ENCODE measurements at places on chromosomes 3 and 15.
A peak's percentile ranks its signal among the peaks of the same experiment; 100 is the strongest.

DNA sequence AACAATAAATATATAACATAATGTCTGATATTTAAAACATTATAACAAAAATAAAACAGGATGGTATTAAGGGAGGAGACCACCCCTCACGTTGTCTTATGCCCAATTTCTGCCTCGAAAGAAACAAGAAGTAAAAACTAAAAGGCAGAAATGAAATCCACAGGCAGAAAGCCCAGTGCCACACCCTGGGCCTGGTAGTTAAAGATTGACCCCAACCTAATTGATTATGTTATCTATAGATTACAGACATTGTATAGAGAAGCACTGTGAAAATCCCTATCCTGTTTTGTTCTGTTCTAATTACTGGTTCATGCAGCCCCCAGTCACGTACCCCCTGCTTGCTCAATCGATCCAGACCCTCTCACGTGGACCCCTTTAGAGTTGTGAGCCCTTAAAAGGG is 22.3 kb upstream of the ACP3 start:
- no peak for DNase-seq

DNA sequence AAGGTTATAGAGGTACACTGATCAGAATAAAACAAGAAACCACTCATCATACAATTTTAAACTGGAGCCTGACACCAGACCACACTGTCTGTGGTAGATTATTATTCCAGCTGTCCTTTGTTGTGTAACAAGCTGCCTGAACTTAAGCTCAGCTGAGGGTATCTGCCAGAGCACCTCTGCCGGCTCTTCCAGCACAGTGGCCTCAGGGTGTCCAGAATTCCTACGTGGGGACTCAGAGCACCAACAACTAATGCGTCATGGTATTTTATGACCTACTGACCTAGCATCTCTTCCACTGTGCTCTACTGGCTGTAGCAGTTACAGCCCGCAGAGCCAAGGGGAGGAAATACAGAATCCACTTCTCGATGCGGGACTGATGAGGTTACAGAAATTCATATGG is 15.6 kb upstream of the RAF1 start:
- no peak for DNase-seq

DNA sequence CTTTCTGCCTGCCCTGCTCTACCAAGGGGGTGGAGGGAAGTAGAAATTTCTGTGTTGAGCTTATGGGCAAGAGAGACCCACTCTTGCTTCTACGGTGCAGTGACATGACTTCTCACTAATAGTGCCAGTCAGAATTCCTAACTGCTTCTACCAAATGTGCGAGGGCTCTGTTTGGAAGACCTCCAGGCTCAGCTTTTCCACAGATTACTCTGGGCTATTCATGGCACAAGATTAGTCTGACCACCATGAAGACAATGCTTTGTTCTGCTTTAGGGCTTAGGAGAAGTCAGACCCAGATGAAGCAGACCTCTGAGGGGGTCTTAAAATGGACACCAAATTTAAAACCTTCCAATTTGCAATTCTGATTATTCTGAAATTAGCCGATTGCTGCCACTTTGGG is 195.9 kb upstream of the TBC1D5 start:
- no peak for DNase-seq

DNA sequence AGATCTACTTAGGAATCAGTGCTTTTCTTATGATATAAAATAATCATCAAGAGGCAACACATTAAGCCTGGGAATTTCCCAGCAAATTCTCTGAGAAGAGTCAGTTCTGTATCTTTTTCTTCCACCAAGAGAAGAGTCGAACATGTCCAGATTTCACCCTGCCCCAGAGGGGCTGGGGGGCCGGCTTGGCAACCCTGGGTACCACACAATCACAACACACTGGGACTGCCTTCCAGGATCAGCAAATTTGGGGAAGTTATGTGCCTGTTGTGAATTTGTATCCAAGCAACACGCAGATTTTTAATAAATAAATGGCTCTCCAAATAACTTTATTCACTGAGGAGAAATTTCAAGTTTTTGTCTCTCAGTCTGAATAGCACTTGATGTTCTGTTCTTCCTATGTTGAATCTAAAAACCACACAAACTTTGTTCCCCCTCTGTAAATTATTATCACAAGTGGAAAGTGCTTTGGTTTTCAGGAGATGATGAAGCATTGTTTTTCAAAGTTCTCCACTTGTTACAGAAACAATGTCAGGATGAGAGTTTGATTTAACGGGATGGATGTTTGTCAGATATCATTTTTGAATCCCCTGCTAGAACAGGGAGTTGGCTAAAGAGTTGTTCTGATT is 357.2 kb downstream of the ZNF385D start:
- DNase-seq = no peak

DNA sequence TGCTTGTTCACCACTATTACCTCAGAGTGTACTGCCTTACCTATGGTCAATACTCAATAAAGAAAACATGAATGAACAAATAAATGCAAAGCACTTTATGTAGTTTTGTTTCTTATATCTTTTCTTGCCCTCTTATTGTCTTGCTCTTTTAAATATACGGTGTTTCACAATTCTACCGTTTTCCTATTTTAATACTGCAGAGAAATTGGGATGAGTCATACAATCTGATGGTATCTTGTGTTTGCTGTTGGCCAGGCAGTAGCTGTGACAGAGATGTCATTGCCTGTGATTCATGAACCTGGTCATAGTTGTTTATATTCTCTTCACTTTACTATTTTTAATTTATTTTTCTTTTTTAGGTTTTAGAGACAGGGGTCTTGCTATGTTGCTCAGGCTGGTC is 48.3 kb downstream of the SERP1 start:
- DNase-seq = no peak

DNA sequence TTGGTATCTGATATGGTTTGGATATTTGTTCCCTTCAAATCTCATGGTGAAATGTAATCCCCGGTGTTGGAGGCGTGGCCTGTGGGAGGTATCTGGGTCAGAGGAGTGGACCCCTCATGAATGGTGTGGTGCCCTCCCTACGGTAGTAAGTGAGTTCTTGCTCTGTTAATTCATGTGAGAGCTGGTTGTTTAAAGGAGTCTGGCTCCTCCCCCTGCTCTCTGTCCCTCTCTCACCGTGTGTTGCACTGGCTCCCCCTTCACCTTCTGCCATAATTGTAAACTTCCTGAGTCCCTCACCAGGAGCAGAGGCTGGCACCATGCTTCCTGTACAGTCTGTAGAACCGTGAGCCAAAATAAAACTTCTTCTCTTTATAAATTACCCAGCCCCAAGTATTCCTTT is 246.9 kb upstream of the AGTR1 start:
- no peak for DNase-seq

DNA sequence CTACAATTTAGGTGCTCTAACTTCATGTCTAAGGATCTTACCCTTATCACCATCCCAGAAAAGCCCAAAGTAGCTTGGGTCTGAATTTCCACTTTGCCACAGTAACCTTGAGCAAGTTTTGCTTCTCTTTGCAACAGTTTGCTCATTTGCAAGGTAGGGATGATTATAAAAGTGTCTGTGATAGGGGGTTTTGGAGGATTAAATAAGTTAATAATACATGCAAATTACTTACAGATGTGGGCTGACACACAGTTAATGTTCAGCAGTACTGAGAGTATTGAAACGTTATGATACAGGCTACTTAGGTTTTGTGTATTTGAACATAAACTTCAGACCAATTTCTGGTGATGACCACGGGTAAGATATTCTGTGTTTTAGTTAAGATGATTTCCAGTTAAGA is 444.7 kb upstream of the TPRG1 start:
- DNase-seq = no peak

GRCh38 chr3:21942328-21942727 is 191.3 kb upstream of the ZNF385D start:
- DNase-seq = no peak

DNA sequence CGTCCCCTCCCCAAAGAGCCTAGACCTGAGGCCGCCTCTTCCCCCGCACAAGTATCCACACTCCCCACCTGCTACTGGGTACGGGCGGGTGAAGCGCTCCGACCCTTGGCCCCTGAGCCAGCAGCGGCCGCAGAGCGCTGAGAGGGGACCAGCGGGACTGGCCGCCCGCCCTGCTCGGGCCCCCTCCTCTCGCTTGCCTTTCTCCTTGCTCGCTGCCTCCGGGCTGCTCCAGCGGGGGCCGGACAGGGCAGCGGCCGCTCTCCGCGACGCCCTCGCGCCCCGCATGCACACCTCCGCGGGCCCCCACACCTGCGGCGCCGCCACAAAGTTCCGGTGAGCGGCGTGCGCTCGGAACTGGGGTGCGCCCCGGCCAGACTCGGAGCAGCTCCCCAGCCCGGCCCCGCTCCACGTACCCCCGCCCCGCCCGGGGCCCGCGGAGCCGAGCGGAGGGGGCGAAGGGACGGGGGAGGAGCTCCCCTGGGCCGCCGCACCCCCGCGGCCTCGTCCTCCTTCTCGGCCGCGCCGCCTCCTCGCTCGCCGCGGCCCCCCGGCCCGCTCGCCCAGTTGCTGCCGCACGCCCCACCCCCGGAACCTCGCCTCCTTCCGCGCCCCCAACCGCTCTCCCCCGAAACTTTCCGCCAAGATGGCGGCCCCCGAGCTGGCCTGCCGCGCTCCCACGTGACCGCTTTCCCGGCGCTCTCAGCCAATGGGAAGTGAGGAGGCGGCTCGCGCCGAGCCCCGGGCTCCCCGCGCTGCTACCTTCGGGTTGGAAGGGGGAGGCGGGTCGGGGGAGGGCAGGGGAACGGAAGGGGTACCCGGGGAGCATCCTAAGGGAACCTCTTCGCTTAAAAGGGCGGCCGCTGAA is 704 bp downstream of the DLG1 start:
- DNase-seq = peak; percentile 93

DNA sequence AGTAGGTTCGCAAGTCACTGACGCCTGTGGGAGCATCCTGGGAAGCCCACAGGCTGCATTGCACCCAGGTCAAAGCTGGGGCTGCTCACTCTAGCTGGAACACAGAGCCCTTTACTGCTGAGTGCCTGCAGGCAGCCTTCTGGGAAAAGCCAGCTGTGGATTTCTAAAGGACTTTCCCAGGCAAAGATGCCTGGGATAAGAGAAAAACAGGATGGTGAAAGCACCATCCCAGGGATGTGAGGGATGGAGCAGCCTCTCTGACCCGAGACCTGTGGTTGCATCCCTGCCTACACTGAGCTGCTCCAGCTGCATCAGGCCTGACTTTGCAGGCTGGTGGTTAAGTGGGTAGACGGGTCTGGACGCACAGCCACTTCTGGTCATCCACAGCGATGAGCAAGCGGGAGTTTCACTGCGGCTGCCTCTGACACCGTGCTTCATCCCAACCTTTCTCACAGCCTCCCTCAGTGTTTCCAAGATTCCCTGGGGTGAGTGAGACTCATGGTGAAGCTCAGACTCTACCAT is 52.5 kb upstream of the AMOTL2 start:
- DNase-seq = no peak

- no peak for DNase-seq
Observed at GRCh38 chr15:84625123-84625522, 24.3 kb downstream of the ZSCAN2 start.

- DNase-seq = peak; percentile 63
Observed at GRCh38 chr15:72796515-72797337, 13.2 kb upstream of the ADPGK start.

- DNase-seq = no peak
Observed at GRCh38 chr3:135383301-135383700, 582.2 kb upstream of the PPP2R3A start.

GRCh38 chr15:50753463-50753862 is 12.0 kb downstream of the SPPL2A start:
- DNase-seq = no peak

GRCh38 chr3:58502872-58503271 is 11.0 kb downstream of the KCTD6 start:
- DNase-seq = no peak

- no peak for DNase-seq
Observed at GRCh38 chr3:59726279-59726678, 676.5 kb upstream of the CFAP20DC start.

GRCh38 chr15:85630311-85630710 is 164.4 kb downstream of the KLHL25 start:
- no peak for DNase-seq

- DNase-seq = no peak
Observed at GRCh38 chr3:37751967-37752648, 109.6 kb upstream of the CTDSPL start.

GRCh38 chr15:43093026-43093425 is 12.8 kb downstream of the UBR1 start:
- peak; percentile 10 for DNase-seq

GRCh38 chr15:80639168-80639555 is 55.9 kb upstream of the ABHD17C start:
- DNase-seq = no peak

- DNase-seq = no peak
Observed at GRCh38 chr15:44910981-44911625, 45.4 kb upstream of the TERB2 start.
